NCI-H1105 (cell line): ENCODE measurements at places on chromosomes 16 and 17.

- no peak for DNase-seq
Measured at GRCh38 chr16:2223942-2224486, 623 bp downstream of the E4F1 start.

- DNase-seq, result no peak
Measured at GRCh38 chr17:70776441-70776840, 607.1 kb downstream of the KCNJ2 start.

DNA sequence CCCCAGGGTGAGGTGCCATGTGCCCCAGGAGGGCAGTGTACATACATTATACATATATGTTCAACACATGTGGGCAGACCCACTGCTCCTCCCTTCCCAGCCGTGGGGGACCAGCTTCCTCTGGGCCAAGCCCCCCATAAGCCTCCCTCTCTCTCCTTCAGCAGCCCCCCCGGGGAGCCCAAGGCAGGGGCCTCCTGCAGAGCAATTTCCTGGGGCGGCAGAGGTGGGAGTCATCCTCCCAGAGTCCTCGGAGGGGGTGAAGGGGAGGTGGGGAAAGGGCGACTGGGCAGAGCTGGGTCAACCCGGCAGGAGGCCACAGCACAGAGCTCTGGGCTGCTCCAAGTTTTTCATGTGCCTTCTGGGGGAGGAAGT, 235.1 kb downstream of the ZNF423 start:
- no peak for DNase-seq

GRCh38 chr17:31089471-31089870, 5.3 kb upstream of the NF1 start:
- no peak for DNase-seq

- DNase-seq, result peak; percentile 78
Measured at GRCh38 chr17:4899341-4900230, at the start of gene C17orf107. C17orf107 (plus strand) TSS chr17:4899536; CDS start chr17:4899763, 227 bp downstream.

- DNase-seq, result peak; percentile 82
Measured at GRCh38 chr17:47840742-47841487, at the start of gene SCRN2. SCRN2 (minus strand) TSS chr17:47841273; CDS start chr17:47840843, 430 bp downstream.

GRCh38 chr16:76276745-76277438, at the start of gene CNTNAP4:
CNTNAP4 (plus strand) TSS chr16:76277401; CDS start chr16:76277663, 262 bp downstream.
- DNase-seq, result no peak

DNA sequence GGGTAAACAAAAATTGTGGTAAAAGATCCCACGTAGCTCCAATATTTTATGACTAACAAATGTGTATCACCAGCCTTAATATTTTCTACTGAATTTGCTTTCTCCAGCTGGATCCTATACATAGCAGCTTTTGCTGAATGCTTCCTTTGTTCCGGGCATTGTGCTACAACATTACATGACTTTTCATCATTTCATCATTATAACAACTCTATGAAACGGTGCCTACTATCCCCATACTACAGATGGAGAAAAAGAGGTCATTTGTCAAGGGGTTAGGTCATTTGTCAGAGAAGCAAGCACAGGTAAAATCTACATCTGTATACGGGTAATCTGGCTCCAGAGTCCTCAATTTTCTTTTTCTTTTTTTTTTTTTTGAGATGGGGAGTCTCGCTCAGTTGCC, 74.3 kb downstream of the KANSL1 start:
- DNase-seq, result no peak

DNA sequence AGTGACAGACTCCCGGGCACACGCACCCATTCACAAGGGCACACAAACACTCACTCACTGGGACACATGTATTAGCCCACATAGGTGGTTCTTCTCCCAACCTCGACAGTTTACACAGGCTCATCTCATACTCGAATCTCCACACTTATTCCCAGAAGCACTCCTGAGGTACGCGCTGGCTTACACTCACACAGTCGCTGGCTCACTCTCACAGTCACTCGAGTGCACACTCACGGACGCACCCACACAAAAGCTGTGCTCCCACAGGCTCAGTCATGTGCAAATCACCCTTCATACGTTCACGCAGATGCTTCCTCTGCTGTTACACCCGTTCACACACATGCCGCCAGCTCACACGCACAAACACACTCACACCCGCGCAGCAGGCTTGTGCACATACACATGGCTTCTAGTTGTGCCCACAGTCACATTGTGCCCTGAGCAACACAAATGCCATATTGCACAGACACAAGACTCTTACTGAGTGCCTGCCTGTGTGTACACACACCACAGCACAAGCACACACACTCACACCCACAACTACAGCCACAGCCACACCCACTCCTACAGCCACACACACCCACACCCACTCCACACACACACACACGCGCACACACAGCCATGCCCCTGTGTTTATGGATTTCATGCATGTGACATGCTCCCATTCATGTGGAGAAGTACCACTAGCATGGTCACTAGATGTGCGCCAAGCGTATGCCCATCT, 8.4 kb upstream of the PRR29 start:
- no peak for DNase-seq

DNA sequence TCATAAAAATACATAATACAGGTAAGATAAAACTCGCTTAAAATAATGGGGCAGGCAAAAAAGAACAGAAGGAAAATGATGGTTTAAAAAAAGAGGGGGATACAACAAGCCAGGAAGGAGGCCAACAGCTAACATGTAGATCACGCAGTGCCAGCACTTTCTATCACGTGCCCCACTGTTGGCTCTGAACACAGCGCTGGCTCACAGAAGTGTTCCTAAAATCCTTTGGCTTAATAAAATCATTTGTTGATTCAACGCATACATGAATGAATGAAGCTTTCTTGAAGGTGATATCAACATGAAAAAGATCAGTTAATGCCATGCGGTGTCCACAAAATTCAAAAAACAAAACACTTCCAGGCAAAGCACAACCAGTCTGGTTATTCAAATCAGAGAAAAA, 8.5 kb downstream of the ITGAE start:
- no peak for DNase-seq

DNA sequence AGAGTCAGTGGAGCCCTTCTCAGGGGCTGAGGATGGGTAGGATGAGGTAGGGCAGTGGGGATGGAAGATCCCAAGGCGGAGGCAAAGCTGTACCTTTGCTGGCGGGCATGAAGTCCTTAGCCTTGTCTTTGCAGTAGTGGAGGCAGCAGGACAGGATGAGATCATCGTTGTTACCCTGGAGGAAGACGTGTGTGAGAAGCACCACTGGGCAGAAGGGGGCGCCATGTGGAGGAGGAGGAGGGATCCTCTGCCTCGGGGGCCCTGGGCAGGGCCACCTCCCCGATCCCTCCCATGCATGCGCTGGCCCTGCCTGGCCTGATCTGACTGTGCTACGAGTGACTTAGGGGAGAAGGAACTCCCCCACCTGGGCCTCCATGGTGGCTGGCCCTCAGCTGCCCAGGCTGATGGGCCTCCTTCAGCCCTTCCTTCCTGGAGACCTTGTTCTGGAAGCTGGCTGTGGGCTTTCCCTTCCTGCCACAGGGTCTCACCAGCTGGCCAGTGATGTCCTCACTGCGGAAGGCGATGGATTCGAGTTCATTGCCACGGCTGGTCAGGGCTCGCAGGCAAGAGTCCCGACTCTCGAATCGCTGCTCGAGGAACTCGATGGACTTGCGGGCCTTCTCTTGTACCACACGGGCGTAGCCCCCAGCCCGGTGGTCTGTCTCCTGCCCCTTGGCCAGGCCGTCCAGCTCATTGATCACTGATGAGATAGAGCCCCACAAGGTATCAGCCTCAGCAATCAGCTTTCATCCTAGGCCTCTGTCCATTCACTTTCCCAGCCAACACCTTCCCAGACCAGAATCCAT, 10.3 kb downstream of the HIC1 start:
- no peak for DNase-seq

DNA sequence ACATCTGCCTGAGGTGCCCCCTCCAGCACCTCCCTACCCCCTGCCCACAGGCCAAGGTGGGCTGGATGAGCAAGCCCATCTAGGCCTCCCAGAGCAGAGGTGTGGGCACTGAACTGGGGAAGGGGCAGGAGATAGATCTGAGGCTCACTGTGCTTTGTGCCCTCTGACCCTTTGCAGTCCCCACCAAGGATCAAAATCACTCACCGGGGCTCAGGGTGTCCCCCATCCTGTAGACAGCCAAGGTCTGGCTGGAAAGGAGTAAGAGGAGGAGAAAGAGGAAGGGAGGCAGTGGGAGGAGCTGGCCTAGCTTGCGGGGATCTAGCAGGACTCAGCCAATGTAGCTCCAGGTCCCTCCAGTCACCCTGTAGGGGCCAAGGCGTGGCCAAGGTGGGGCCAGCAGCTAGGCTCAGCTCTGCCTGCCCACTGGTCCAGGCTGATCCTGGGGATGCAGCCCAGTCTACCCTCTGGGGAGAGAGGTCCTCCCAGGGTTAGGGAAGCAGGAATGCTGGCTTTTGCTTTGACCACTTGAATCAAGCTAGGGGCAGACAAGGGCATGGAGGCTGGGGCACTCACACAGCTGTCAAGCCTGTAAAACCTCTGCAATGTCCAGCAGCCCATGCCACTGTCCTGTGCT, 1.8 kb downstream of the SLC12A4 start:
- no peak for DNase-seq

GRCh38 chr17:58284613-58285421, 4.1 kb upstream of the MPO start:
- no peak for DNase-seq

GRCh38 chr16:56716761-56717160, 13.2 kb upstream of the NUP93 start:
- no peak for DNase-seq

- no peak for DNase-seq
Measured at GRCh38 chr16:12160815-12161550, 184.4 kb downstream of the SNX29 start.

- no peak for DNase-seq
Measured at GRCh38 chr16:82993926-82994325, 367.2 kb downstream of the CDH13 start.

DNA sequence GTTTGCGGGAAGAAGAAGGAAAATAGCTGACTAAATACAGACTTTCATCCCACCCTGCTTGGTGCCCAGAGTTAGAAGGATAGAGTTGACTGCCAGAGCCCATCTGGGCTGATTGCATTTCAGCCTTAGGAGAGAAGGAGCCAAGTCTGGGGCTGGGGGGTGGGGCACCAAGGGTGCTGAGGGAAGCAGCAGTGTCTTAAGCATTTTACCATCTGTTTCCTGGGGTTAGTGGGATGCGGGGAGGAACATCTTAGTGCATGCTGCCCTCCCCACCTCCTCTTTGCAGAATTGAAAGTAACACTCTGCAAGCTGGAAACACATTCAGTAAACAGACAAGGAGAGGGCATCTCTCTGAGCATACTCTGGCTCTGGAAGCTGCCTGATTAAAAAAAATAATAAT, 1.5 kb upstream of the ARL5C start:
- DNase-seq, result no peak

GRCh38 chr17:74964988-74965622, 7.5 kb downstream of the HID1 start:
- DNase-seq, result no peak

DNA sequence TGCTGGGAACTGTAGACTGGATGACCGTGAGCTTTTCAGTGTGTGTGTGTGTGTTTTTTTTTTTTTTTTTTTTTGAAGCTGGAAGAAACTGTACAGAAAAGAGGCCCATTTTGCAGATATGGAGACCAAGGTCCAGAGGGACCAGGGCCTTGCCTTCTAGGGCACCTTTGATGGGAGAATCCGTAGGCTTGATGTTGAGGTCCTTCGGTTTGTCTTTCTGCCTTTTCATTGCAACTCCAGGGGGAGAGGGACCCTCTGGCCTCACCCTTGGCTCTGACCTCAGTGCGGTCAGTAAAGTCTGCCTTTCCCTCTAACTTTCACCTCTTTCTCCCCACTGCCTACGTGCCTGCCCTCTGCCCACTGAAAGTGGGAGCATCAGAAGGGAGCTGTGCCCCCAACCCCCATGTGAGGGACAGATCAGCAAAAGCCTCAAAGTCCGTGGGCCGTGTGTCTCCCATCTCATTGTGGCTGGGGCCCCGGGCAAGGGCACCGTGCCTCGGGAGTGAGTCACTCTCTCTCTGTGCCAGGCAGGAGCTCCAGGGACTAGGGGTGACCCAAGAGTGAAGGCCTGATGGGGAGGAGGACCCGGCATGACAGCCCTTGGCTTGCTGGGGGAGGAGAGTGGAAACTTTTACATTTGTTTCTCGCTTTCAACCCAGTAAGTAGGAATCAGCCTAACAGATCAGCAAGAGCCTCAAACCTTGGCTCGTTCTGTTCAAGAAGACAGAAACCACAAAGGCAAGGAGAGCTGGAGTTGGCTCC, 123.6 kb downstream of the CMIP start:
- DNase-seq, result no peak

- DNase-seq, result peak; percentile 45
Measured at GRCh38 chr16:637081-638018, 1.2 kb upstream of the METTL26 start.

GRCh38 chr16:679814-680624, at the start of gene STUB1:
STUB1 (plus strand) TSS chr16:680410; CDS start chr16:680526, 116 bp downstream.
- DNase-seq, result peak; percentile 44

GRCh38 chr17:29012535-29012934, 6.7 kb upstream of the SEZ6 start:
- no peak for DNase-seq

DNA sequence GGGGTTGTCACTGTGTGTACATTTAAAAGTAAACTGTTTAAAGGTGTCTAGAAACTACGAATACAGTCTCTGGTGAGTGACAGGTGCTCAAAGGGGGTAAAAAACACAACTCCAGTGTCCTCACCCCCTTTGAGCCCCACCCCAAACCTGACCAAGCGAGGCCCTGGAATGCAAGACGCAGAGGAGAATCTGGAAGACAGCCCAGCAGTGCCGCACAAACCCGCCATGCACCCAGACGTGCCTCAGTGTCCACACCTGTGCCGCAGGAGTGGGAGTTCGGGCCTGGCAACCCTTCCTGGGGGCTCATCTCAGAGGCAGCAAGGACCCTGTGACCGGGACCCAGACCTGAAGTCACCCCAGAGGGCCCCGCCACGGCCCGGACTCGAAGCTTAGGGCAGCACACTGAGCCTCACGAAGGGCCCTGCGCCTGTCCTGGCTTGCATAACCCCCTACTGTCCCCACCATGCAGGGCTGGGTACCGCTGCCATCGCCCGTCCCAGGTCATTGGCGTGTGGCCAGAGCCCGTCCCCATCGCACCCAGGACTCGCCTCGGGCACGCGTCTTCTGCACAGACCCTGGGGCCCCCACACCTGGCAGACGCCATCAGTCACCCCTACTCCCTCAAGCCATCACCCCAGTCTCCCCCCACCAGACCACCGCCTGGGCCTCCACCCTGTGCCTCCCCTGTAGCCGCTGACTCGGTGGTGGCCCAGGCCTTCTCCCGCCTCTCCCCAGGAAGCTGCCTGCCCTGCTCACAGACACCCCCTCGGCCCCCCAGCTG, 33.0 kb upstream of the ZC3H18 start:
- no peak for DNase-seq

GRCh38 chr17:77279448-77280303, 138.9 kb downstream of the SEC14L1 start:
- DNase-seq, result no peak
